ENCODE measurements at places on chromosomes 5 and 9. TPM values are rescaled to one million over a fixed set of nuclear protein-coding genes. Genes with fewer than 3 reads are reported as not detected.

The TSSK1B gene
- not detected for total RNA-seq

The SPINK6 gene
- total RNA-seq = not detected

The TRIM7 gene
- 1.2 TPM for total RNA-seq

The PCA3 gene
- not detected for total RNA-seq

The GABRA1 gene
- total RNA-seq = not detected

The PPP3R2 gene
- total RNA-seq = not detected

The CYSRT1 gene
- not detected for total RNA-seq

The TPRN gene
- total RNA-seq = 10.6 TPM

The SPATA24 gene
- 2.7 TPM for total RNA-seq

The QSOX2 gene
- 16.6 TPM for total RNA-seq

The MVB12B gene
- 2.0 TPM for total RNA-seq

The IFNK gene
- total RNA-seq = not detected

The TLR4 gene
- 2.2 TPM for total RNA-seq

The CDO1 gene
- total RNA-seq = not detected

The PCDHB4 gene
- total RNA-seq = not detected

The OBP2A gene
- not detected for total RNA-seq

The CEP72 gene
- 12.2 TPM for total RNA-seq

The CD14 gene
- 1.4 TPM for total RNA-seq

The NUTM2F gene
- total RNA-seq = not detected

The ROR2 gene
- total RNA-seq = not detected

The EQTN gene
- not detected for total RNA-seq

The GRIN1 gene
- total RNA-seq = not detected

The FOXD4L4 gene
- not detected for total RNA-seq

The ALDH1A1 gene
- total RNA-seq = not detected

The PCDHB16 gene
- not detected for total RNA-seq

The CNTNAP3 gene
- not detected for total RNA-seq

The PCDHGB4 gene
- 0.31 TPM for total RNA-seq

The TAF11L2 gene
- not detected for total RNA-seq

The SH2D3C gene
- 42.8 TPM for total RNA-seq

The LCN2 gene
- total RNA-seq = 0.82 TPM

The PLPP7 gene
- total RNA-seq = 0.59 TPM

The SPINK4 gene
- not detected for total RNA-seq

The SLC6A7 gene
- total RNA-seq = not detected

The HEXB gene
- total RNA-seq = 55.3 TPM

The GRXCR2 gene
- not detected for total RNA-seq

The SVEP1 gene
- total RNA-seq = not detected

The C5orf63 gene
- total RNA-seq = 18.8 TPM

The LHX3 gene
- not detected for total RNA-seq

The LIFR gene
- total RNA-seq = not detected

The SUSD1 gene
- 74.1 TPM for total RNA-seq

All from natural killer cell (primary cell).